ENCODE measurements at places on chromosomes 5 and 9.

DNA sequence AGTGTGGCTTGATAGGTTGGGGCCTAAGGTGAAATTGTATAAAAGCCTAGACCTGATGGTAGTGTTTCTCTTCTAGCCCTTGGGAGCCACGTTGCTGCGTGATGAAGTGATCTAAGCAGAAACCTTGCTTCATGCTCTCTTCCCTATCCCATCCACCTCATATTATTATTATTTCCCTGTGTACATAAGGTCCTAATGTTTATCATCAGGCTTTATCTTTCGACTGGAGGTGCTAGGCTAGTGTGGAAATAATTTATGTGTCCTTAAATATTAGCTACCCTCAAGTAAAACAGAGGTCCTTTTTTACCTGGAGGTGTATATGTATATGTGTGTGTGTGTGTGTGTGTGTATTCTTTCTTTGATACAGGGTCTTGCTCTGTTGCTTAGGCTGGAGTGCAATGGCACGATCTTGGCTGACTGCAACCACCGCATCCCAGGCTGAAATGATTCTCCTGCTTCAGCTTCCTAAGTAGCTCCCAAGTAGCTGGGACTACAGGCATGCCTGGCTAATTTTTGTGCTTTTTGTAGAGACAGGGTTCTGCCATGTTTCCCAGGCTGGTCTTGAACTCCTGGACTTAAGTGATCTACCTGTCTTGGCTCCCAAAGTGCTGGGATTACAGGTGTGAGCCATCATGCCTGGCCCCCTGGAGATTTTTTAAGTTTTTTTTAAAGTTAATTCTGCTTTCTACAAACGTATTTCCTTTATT lies 3.7 kb downstream of the UGCG start:
- no peak for DNase-seq

DNA sequence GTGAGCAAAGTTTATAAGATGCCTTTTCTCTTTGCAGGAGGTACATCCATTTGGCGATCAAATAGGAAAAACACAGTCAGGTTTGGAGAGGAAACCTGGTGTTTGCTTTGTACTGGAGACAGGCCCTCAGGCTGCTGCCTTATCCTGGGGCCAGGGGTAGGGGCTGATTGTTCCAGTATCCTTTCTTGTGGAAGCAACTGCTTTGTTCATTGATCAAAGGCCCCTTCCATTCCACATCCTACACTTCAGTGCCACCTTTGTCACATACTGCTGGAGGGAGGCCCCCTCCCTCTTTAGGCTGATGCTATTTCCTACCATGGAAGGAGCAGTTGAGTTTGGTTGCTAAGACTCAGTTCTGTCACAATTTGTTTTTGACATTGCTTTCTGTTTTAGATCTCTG lies 778.1 kb downstream of the TLR4 start:
- no peak for DNase-seq

GRCh38 chr5:61467766-61468482 lies 135.9 kb downstream of the ZSWIM6 start:
- DNase-seq: no peak

DNA sequence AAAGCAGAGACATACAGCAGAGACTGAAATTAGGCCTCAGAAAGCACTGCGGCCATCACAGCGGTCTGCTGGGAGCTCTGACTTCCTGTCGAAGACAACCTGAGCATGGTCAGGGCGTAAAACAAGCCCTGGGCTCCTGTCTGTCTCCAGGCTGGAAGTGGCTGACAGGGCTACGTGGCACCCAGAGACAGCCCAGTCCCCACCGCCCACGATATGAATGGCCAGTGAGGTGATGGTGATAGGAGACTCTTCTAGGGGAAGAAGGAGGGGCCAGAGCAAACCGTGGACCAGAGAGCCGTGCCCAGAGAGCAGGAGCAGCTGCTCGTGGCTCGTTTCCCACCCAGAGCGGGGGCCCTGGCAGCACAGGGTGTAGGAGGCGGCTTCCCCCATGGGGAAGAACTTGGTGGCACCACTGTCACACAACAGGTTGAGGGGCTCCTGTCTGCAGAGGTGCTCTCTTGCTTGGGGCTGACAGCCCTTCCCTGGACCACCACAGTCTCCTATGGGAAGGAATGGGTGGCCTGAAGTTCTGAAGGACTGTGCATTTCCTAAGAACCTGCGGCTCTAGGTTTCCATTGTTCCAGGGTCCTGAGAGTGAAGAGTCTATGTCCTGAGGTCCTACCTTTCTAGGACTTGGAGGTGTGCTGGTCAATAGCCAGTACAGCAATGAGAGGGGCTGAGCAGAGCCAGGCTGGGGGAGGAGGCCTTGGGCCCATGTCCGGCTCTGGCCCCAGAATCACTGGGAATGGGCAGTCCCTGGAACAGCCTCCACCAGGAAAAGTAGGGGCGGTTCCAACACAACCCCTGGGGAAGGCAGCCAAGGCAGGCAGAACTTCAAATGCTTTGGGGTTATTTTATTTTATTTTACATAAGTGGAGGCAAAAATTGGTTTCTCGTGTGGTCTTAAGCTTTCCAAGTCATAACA lies 56.4 kb downstream of the BARX1 start:
- no peak for DNase-seq

DNA sequence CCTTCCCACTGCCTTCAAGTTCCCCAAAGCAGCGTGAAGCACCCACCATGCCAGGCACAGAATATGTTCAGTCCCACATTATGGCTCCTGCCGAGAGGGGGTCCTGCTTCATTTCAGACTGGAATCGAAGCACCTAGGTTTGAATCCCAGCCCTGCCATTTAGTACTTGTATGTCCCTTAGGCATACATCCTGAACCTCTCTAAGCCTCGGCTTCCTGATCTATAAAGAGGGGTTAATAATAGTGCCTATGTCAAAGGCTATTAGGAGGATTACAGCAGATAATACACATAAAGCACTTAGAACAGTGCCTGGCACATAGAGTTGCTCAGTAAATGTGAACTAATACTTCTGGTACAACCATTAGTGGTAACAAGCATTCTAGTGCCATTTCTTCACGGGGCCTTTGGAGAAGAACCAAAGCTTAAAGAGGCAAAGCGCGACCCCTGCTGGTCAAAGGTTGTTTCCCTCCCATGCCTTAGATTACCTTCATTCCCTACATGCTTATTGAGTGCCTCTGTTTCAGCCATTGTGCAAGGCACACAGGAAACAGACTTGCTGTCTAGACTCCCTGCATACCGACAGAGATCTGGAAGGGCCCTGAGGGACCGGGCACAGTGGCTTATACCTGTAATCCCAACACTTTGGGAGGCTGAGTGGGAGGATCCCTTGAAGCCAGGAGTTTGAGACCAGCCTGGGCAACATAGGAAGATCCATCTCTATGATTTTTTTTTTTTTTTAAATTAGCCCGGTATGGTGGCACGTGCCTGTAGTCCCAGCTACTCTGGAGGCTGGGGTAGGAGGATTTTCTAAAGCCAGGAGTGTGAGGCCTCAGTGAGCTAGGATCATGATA lies 98.3 kb downstream of the PPARGC1B start:
- peak; percentile 89 for DNase-seq

DNA sequence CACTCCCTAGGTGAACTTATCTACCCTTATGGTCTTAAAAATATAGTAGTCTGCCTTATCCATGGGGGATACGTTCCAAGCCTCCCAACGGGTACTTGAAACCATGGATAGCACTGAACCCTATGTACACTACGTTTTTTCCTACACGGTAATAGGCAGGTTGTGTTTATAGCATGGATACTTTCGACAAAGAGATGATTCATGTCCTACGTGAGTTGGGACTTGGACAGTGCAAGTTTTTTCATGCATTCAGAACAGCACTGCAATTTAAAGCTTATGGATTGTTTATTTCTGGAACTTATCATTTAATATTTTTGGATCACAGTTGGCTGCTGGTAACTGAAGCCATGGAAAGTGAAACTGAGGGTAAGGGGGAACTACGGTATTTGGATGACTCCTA lies 88.1 kb downstream of the CNTLN start:
- DNase-seq: no peak

- DNase-seq: no peak
Observed at GRCh38 chr9:112754578-112754977, 4.0 kb downstream of the SNX30 start.

GRCh38 chr5:103886826-103887225 lies 324.2 kb upstream of the NUDT12 start:
- DNase-seq: no peak

GRCh38 chr9:19470981-19471650 lies 62.3 kb downstream of the ACER2 start:
- DNase-seq: no peak

- no peak for DNase-seq
Observed at GRCh38 chr9:38032266-38033110, 36.5 kb downstream of the SHB start.

DNA sequence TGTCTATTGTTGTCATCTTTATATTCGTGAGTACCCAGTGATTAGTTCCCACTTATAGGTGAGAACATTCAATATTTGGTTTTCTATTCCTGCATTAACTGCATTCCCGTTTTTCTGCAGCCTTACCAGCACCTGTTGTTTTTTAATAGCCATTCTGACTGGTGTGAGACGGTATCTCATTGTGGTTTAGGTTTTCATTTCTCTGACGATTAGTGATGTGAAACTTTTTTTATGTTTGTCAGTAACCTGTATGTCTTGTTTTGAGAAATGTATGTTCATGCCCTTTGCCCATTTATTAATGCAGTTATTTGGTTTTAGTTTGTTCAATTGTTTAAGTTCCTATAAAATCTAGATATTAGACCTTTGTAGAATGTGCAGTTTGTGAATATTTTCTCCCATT lies 546.0 kb upstream of the RORB start:
- DNase-seq: no peak

Data from AG08396 (cell line).